CD4-positive, alpha-beta T cell treated with Interleukin-17A for 1 hour (primary cell): ENCODE measurements at places on chromosomes 11 and 22.
A peak's percentile ranks its signal among the peaks of the same experiment; 100 is the strongest.

- DNase-seq: no peak
Measured at GRCh38 chr22:41216984-41217383, 11.9 kb downstream of the L3MBTL2 start.

GRCh38 chr22:23153994-23154393 lies 8.7 kb downstream of the RAB36 start:
- DNase-seq: no peak

DNA sequence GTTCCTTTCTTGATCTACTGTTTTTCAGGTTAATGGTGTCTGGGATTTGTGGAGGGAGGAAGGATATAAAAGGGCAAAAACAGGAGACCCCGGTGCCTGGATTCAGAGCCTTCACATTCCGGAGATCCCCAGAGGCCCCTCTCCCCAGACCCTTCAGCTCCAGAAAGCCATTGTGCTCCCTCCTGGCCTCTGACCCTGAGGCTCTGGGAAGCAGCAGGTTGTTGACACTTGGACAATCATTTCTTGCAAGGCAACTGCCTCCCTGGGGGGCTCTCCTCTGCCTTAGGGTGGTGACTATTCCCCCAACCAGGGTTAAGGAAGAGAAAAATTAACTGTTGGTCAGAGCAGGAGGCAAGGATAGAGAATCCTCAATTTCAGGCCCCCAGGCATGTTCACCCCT lies 86.9 kb upstream of the NNMT start:
- DNase-seq: no peak

DNA sequence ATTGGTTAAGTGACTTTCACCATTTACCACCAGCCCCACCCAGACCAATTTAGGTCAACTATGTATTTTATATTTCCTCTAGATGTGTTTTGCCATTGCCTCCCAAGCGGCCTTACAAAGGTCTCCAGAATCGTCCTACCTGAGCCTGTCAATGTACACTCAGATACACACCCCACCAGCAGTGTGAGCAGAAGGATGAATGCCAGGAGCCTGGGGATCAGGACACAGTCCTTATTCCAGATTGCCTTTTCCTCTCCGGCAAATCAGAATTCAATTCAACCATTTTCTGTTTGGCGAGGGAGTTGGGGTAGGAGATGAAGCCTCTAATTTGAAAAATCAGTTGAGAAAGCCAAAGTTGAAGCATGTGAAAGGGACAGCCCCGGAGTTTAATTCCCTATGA lies 35.4 kb upstream of the CRTAM start:
- no peak for DNase-seq

DNA sequence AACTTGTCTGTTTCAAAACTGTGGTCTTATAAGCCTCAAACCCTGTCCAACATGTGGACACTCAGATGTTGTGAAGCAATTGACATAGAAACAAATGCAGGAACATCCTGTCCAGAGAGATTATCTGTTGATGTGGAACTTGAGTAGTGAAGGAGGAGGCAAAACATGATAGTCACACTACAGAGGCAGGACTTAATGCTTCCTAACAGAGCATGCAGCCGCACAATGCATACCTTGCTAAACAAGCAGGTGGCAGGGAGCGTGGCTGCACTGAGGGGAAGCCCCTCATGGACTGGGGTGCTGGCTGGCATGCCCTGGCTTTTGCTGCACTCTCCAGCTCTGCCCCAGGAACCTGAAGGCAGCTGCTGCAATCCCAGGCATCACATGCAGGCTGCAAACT lies 5.3 kb downstream of the C22orf39 start:
- DNase-seq: no peak

- DNase-seq: no peak
Measured at GRCh38 chr11:103862094-103862801, 174.2 kb upstream of the DDI1 start.

GRCh38 chr11:19790831-19791552 lies 78.4 kb downstream of the NAV2 start:
- DNase-seq: no peak

DNA sequence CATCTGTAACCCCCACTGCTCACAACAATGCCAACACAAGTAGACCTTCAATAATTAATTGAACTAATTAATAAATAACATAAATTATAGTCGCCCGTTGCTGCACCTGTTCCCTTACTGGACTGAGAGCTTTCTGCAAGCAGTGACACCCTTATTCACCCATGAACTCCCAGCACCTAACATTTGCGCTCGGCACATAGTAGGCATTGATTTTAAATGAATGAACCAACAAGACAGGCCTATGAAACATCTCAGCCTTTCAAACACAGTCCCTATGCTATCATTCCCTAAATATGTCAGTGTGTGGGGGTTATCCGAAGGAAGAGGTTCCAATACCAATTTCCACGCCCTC lies 1.1 kb downstream of the THAP12 start:
- DNase-seq: no peak

GRCh38 chr22:48955351-48956311 lies 872.0 kb downstream of the BRD1 start:
- DNase-seq: no peak

- DNase-seq: peak; percentile 75
Measured at GRCh38 chr22:37051391-37052385, at the start of gene KCTD17. TSS of gene KCTD17 (plus strand) at chr22:37051742. CDS start at chr22:37051761, 19 bp downstream.

DNA sequence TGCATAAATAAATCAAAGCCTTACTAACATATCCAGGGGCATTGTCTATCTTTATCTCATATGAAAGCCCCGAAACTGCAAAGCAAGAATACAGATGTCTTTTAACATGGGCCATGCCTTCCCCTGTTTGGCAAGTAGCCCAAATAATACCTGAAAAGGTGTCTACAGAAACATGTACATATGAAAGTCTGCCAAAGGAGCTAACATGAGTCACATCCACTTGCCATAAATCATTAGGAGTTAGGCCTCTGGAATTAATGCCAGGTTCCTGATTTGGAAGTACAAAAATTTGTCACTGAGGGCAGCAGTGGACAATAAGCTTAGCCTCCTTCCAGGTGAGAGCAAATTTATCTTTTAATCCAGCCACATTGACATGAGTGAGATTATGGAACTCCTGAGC lies 85.5 kb upstream of the PGR start:
- no peak for DNase-seq

GRCh38 chr22:25953919-25954318 lies 211.9 kb downstream of the MYO18B start:
- DNase-seq: no peak

- DNase-seq: no peak
Measured at GRCh38 chr11:69157822-69158231, 2.1 kb downstream of the SMIM38 start.

GRCh38 chr11:129366737-129367597 lies 8.7 kb upstream of the BARX2 start:
- DNase-seq: no peak

DNA sequence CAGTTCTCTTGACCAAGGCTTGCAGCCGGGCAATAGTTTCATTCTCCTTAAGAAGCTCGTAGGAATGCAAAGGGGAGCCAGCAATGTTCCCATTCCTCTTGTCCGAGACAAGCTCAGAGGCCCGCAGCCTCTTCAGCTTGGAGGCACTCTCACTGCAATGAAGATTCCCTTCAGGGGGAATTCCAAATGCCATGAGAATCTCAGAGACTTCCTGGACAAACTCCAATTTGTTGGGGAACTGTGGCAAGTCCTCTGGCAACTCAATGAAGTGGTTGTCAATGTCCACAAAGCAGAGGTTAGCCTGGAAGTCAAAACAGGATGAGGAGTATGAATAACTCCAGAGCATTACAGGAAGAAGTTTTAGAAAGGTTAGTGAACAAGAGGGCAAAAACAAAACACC lies 84.4 kb downstream of the DENND5A start:
- DNase-seq: no peak

- no peak for DNase-seq
Measured at GRCh38 chr22:19800761-19801244, 40.2 kb downstream of the TBX1 start.

DNA sequence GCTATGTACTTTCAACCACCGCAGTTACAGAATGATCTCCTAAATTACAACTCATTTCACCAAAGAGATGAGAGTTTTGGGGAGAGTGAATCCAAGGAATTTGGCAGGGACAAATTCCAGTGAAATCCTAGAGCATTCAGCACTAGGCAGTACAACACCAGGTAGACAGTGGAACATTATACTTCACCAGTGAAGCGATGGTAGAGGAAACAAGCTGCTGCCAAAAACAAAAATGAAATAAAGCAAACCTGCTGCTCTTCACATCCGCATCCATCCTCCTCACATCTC lies 16.9 kb downstream of the SMCO4 start:
- DNase-seq: no peak

GRCh38 chr22:46561435-46561905 lies 24.1 kb upstream of the CELSR1 start:
- DNase-seq: no peak

DNA sequence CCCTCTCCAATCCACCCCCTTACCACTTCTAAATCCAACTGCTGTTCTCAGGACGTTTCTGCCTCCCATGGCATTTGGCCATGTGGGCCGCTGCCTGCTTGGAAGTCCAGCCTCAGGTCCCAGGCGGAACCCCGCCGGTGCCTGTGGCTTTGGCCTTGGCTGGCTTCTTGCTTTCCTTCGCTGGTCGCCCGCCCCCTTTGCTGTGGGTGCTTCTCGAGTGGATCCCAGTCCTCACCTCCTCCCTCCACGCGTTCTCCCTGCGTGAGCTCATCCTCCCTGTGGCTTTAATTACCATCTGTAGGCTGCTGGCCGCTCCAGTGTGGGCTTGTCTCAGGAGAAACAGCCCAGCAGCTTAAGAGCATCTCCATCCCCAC lies 111.7 kb downstream of the NECTIN1 start:
- DNase-seq: no peak

- DNase-seq: no peak
Measured at GRCh38 chr11:60116996-60117790, 28.7 kb downstream of the MS4A2 start.

DNA sequence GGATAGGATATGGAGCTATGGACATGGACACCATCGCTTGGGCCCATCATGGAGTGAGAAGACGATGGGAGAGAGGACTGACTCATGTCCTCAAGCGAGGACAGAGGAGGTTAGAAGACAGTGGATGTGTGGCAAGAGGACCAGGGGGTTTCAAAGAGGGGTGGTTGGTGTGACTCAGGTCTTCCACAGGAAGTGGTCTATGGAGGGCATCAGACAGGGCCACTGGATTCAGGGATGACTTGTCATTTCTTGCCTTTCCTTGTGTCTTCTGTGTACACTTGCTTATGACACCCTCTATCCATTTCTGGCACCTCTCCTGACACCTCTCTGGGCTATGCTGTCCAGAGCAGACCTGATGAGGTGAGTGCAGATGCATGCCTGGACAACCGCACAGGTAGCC lies 115.4 kb downstream of the OSBP2 start:
- DNase-seq: no peak

DNA sequence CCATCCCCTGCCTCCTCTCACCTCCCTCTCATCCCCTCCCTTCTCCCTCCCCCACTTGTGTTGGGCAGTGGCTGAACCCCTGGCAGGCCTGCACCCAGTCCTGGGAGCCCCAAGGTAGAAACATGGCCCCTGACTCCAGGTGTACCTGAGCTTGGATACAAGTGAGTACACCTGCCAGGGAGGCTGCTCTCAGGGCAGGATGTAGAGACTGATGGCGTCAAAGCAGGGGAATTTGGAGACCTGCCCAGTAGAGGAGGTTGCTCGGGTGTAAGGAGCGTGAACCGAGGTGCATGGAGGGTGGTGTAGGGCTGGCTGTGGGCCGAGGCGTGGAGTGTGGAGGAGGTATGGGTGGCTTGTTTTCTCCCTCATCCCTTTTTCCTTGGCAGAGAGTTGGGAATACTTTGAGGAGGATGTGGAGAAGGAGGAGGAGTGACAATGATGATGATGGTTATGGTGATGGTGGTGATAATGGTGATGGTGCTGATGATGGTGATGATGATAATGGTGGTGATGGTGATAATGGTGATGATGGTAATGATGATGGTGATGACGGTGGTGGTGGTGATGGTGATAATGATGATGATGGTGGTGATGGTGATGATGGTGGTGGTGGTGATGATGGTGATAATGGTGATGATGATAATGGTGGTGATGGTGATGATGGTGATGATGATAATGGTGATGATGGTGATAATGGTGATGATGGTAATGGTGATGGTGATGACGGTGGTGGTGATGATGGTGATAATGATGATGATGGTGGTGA lies 12.3 kb downstream of the MRGPRG start:
- DNase-seq: no peak

- DNase-seq: peak; percentile 43
Measured at GRCh38 chr22:39943337-39943736, 16.9 kb upstream of the TMA7B start.

GRCh38 chr11:87372065-87372464 lies 334.3 kb downstream of the TMEM135 start:
- no peak for DNase-seq

- no peak for DNase-seq
Measured at GRCh38 chr11:69948256-69949141, 129.3 kb upstream of the FGF3 start.

DNA sequence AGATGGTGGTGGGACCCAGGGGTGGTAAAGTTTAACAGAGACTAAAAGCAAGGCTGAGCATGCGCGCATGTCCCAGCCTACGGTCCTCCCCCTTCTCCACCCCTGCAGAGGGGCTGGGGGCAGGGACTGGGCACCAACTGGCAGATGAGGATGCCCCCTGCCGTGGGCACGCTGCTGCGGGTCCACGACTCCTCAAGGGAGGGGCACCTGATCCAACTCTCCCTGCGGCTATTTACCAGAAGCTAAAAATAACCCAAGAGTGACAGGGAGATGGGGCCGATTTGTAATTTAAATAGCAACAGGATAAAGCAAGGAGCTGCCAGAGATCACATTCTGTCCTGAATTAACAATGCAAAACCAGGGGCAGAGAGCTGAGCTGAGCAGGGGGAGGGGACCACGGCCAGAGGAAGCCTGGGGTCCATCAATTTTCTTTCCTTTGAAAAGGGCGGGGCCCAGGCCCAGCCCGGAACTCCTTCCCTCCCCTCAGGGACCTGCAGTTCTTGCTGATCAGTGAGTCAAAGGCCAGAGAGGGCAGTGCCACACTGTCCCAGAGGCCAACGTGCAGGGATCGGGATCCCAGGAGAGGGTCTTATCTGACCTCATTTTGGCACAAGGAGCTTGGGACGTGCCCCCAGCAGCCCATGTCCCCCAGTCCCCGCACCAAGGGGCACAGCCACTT lies 8.1 kb upstream of the DGKZ start:
- no peak for DNase-seq

GRCh38 chr22:44618400-44618799 lies 83.6 kb upstream of the PRR5 start:
- no peak for DNase-seq

DNA sequence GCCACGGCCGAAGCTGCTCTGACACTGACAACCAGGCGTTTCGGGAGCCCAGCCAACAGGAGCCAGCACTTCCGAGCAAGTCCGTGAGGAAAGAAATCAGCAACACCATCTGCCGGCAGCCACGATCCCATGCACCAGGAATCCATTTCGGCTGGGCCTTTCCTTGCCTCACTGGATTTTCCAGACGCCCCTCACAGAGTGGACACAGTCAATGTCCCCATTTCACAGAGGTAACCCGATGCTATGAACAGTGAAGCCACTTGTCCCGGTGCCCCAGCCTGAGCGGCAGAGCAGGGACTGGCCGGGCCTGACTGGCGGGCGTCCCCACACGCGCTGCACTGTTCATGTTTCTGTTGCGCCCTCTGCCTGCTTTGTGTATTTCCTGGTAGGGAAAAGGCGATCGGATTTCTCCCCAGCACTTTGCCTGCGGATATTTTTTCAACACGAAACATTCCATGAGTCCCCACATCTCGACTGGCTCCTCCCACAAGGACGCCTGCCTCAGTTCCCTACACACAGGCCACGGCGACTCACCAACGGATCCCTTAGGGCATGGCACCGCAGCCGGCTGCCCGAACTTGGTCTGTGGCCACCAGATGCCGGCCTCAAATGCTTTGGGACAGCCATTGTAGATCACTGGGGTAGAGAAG lies 55.3 kb downstream of the TRMU start:
- no peak for DNase-seq
